ENCODE measurements at places on chromosomes 1 and 21.

DNA sequence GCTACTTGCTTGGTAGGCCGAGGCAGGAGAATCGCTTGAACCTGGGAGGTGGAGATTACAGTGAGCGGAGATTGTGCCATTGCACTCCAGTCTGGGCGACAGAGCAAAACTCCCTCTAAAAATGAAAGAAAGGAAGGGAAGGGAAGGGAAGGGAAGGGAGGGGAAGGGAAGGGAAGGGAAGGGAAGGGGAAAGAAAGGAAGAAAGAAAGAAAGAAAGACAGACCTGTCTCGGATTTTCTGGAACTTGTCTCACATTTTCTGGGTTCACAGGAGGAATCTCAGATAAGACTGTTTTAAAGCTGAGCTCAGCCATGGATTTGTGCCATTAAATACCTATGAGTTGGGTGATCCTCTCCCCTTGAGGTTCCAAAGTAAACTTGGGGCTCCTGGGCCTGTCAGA, 12.9 kb downstream of the GSTM5 start:
- DNase-seq: no peak

GRCh38 chr1:152983743-152984142, at the start of gene SPRR1A:
Gene SPRR1A, plus strand, starts transcription at chr1:152984081. Its CDS starts 1,150 bp downstream, at chr1:152985231.
- DNase-seq: no peak

- peak; percentile 84 for DNase-seq
Observed at GRCh38 chr1:243850452-243851256, 611 bp upstream of the AKT3 start.

DNA sequence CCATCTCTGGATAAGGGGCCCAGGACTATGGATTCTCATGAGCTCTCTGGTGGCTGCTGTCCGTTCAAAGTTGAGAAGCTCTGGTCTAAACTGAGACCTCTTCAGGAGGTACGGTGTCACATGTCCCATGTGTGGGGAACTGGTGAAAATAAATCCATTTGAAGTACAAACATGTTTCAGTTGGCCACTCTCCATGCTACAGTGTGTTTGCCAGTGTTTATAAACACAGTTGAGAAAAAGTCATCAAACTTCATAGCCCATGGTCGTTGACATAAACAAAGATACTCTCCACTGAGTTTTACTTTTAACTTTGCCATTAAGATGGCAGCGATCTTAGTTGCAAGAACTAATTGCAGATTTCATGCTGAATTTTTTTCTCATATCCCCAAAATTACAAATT, 72.8 kb downstream of the PSMG1 start:
- no peak for DNase-seq

DNA sequence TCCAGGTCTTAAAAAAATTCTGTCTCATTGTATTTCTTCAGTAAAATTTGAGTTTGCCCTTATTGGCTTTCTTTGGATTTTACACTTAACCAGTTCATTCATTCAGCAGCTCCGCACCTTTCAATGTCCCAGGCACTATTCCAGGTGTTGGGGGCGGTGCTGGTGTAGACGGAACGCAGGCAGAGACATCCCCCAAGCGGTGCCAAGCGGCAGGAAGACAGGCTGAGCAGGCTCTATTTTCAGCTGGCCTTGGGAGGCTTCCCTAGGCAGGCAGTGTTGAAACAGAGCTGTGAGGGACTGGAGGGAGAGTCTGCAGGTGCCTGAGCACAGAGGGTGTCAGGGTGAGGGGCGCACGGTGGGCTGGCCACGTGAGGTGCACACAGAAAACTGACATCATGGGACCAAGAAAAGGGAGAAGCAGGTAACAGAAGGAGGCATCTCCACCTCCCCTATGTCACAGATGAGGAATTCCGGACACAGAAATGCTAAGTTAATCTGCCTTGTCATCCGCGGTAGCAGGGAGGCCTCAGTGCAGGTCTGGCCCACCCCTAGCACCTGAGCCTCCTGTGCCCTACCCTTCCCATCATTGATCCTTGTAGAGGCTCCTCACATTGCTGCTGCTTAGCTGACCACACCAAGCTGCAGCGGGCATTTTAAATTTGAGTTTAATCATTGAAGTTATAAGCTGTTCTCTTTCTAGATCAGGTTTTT, 40.8 kb downstream of the SLC37A1 start:
- no peak for DNase-seq

DNA sequence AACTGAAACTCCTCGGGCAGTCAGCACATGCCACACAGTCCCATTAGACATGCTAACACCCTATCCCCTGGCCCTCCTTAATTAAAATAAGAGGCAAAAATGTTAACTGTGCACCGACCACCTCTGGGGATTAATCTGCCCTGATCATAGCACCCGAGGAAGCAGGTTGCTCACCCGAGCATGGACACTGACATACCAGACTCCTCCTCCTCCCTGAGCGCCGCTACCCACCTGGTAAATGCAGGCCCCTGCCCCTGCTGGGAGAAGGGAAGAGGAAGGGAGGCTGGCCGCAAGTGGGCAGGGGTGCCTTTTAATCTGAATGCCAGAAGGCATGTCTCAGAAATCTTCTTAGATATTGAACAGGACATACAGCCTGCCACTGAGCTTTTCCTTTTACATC, 360.9 kb downstream of the RRAGC start:
- no peak for DNase-seq

DNA sequence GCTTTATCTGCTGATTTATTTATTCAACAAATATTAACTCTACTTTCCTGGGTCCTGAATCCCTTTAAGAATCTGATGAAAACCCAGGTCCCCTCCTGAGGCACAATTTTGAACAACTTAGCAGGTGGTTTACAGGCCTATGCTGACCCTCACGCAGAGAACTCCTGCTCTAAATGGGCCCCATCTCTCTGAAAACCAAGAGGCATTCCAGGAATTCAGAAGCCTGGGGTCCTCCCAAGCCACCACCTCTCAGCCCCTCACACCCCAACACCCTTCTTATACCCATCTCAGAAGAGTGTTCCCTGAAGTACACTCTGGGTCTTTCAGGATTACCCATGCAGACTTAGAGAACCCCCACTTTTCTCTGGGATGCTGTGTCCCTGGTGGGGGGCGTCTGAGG, 34.5 kb downstream of the LHX4 start:
- DNase-seq: no peak

- DNase-seq: peak; percentile 4
Observed at GRCh38 chr1:61337441-61337951, 255.1 kb downstream of the NFIA start.

DNA sequence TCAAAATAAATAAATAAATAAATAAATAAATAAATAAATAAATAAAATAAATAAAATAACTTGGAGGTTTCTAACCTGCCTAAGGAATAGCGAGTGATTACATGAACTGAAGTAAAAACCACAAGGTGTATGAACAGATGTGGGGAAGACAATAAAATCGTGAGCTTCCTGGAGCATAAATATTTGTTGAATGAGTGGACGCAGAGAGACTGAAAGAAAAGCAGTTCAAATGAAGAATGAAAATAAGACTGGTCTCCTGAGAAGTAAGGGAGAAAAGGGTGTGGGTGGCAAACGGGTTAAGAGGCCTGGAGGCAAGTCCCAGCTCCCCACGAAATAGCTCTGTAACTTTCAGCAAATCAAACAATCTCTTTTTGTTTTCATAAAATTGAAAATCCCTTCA, 33.6 kb downstream of the CHML start:
- DNase-seq: no peak

DNA sequence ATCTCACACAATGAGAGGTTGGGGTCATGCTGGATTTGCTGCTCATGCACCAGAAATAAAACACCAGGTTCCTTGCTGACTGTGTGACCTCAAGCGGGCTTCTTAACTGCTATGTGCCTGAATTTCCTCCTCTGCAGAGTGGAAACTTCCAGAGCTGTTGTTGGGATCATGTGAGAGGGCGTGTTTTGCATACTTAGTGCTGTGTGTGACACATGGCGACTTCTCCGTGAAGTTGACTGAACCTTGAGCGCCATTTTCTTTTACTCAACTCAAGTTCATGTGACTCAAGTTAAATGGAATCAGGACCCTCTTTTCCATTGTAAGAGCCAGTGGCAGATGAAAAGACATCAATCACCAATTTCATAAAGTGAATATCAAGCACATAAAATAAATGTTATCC, 224.0 kb downstream of the KIF26B start:
- DNase-seq: no peak
